Activated naive CD4-positive, alpha-beta T cell treated with anti-CD3 and anti-CD28 coated beads for 36 hours (primary cell): ENCODE measurements at places on chromosomes 5 and 9. TPM values are rescaled to one million over a fixed set of nuclear protein-coding genes. Genes with fewer than 3 reads are reported as not detected.

DNA sequence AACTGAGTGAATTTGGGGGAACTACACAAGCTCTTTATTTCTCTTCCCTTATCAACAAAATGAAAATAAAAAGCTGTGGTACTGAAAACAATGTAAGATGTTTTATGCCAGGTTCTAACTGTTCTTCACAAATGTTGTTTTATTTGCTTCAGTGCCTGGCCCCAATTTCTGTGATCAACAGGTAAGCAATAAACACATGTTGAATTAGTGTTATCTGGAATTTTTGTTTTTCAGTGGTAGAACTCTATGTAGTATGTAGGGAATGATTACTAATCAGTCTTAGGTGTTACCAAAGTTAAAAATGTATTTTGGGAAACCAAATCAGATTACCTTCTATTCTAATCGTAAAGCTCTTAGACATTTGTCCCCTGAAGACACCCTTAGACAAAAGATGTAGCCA lies 7.5 kb upstream of the DPYSL3 start:
- no peak for DNase-seq

DNA sequence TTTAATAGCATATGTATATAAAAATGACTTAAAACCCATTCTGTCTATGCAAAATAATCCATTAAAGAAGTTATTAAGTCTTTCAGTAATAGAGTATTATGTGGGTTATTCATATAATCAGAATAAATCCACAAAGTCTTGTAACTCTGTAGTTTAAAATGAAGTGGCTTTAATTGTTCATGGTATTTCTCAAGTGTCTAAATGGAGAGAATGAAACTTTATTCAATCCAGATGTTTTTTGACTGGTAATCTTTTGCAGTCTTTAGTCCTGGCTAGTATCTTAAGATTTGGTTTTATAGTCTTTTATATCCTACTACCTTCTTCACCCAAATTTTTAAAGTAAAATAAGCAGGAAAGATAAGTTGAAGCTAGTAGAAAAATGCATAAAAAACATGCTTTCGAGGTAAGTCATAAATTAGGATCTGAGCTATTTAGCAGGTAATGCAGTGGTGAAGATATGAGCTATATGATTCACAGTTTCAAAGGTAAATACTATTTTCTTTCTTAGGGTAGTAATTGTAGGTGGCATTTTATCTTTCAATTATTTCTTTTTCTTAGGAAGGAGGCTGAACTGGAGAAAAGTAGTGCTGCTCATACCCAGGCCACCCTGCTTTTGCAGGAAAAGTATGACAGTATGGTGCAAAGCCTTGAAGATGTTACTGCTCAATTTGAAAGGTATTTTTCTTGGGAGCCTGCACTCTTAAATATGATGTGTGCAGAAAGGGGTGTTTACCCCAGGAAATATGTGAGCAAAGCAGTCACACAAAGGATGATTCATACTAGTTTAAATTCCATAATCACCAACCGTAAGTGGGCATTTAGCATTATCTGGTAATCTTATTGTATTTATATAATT lies 17.9 kb downstream of the HMMR start:
- no peak for DNase-seq

- DNase-seq: no peak
Measured at GRCh38 chr5:17992291-17992690, 358.0 kb downstream of the TAF11L14 start.

The PCDHA1 gene
- not detected for total RNA-seq

- DNase-seq: no peak
Measured at GRCh38 chr5:154644745-154645411, 110.3 kb upstream of the LARP1 start.

GRCh38 chr5:91875196-91875779 lies 492.2 kb upstream of the ARRDC3 start:
- no peak for DNase-seq

DNA sequence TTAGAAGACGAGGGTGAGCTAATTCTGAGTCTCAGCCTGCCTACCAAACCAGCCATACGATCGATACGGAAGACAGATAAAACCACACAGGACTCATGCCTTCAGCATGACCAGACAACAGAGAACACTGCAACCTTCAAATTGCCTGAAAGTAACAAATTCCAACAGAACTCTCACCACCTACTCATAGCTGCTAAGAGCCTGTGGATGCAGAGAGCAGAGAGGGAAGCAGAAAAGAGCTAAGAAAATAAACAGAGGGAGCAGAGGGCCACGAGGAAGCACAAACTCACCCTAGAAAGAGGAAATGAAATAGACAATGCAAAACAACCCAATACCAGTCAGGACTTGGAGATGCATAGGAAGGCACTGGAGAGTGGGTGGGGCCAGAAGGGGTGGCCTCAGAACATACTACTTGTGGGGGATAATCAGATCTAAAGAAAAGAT lies 86.7 kb upstream of the TAS2R1 start:
- DNase-seq: no peak

GRCh38 chr5:173727839-173728778 lies 111.7 kb upstream of the BOD1 start:
- DNase-seq: no peak

The BNC2 gene
- not detected for total RNA-seq

DNA sequence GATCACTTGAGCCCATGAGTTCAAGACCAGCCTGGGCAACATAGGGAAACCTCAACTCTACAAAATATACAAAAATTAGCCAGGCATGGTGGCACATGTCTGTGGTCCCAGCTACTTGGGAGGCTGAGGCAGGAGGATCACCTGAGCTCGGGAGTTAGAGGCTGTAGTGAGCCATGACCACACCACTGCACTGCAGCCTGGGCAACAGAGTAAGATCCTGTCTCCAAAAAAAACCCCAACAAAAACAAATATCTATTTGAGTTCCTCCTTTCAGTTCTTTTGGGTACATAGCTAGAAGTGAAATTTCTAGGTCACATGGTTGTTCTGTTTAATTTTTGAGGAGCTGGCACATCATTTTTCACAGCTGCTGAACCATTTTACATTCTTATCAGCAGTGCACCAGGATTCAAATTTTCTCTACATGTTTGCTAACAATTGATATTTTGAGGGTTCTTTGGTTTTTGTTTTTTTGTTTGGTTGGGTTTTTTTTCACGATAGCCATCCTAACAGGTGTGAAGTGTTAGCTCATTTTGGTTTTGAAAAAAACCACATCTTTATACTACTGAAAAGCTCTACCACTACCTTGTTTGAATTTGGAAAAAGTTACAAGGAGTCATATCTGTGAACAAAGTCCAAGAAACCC lies 176.9 kb upstream of the SLC12A2 start:
- DNase-seq: no peak

DNA sequence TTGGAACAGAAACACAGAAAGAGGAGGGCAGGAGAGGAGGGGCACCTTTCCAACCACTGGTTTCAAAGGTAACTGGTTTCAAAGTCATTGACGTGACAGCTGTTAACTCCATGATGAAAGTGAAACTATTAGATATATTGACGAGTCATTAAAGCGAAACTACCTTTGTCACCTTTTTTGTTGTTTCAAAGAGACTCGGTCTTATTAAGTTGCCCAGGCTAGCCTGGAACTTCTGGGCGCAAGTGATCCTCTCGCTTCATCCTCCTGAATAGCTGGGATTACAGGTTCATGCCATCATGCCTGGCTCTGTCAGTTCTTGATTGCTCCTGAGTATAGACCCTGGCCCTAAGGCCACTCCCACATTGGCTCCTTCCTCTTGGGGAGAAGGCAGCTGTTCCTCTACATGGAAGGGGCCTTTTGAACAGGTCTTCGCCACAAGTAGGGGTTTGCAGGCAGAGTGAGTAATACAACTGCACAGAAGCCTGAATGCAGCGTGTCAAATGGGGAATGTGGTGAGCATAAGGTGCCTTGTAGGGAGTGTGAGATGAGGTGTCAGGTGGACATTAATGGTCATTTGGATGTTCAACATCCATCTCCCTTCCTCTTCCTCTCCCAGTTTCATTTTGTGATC lies 3.4 kb upstream of the F12 start:
- DNase-seq: no peak

DNA sequence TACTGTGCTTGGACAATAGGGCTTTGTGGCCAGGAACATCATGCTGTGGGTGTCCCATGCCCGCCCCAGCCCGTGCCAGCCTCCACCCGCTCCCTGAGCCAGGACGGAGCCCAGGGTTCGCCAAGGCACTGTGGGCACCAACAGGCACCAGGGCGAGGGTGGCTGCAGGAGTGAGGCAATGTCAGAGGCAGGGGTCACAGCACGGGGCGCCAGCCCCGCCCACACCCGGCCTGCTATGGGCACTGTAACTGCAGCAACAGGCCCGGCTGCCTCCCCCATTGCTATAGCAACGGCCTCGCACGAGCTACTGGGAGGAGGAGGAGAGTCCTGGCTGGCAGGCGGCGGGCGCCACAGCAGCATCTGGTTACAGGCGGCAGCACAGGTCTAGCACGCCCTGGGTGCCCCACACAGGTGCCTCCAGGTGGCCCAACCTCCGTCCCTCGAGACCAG lies 2.5 kb downstream of the ABCA2 start:
- no peak for DNase-seq

The SHB gene
- total RNA-seq: 1.2 TPM

The PPP3R2 gene
- total RNA-seq: not detected

DNA sequence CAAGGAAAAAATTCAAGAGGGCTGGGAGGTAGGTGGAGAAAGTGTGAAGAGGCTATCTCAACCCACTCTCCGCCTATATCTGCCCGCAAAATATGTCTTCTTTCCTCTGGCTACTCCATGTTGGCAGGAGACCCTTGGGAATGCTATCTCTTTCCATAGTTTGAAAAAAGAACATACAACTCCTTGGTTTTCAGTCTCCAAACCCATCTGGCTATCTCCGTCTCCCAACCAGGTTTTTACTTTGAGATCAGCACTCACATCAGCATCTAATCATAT lies 109.9 kb upstream of the IFNE start:
- no peak for DNase-seq

GRCh38 chr5:118311103-118311819 lies 677.1 kb downstream of the DTWD2 start:
- no peak for DNase-seq

GRCh38 chr9:31541721-31542281 lies 842.6 kb upstream of the ACO1 start:
- DNase-seq: no peak

- DNase-seq: no peak
Measured at GRCh38 chr5:1463326-1464095, 18.3 kb upstream of the SLC6A3 start.

- no peak for DNase-seq
Measured at GRCh38 chr5:133704411-133704810, 92.1 kb upstream of the FSTL4 start.

GRCh38 chr5:122465031-122465577 lies 153.1 kb downstream of the SNCAIP start:
- no peak for DNase-seq

The PCDHGA11 gene
- 0.10 TPM for total RNA-seq
